ENCODE measurements at places on chromosomes 5 and 9.

- DNase-seq, result no peak
These were observed 173.0 kb upstream of the FBXL7 start for GRCh38 chr5:15326932-15327331.

DNA sequence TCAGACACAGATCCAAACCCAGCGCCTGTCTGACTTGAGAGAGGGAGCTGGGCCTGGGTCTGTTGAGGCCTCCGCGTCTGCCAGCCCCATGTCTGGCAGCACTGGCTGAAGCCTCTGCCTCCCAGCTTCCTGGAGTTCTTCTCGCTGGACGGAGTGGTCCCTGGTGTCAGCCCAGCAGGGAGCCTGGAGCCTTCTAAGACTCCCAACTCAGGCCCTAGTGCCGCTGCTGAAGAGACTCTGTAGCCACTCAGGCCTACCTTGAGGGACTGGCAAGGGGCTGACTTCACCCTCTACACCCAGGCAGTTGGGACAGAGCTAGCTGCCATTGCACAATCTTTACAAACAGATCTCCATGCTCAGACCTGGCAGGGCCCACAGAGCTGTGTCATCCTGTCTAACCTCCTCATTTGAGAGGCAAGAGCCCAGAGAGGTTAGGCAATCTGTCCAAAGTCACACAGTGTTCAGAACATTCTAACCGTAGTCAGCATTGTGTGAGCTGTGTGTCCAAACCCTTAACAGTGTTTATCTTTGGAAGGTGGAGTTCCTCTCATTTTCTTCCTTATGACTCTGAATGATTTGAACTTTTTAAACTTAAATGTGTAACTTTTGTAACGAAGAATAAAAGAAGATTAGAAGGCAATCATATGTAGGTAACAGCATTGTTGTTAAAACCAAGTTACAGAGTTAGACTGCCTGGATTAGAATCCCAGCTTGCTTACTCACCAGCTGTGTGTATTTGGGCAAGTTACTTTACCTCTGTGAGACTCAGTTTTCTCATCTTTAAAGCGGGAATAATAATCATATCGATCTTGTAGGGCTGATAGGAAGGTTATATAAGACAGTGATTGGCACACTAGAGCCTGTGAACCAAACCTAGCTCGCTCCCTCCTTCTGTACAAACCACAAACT, 4.6 kb upstream of the DUSP1 start:
- DNase-seq, result no peak

- no peak for DNase-seq
These were observed 587.9 kb downstream of the MTRR start for GRCh38 chr5:8456846-8457186.

GRCh38 chr5:32160228-32160627, 13.9 kb downstream of the GOLPH3 start:
- DNase-seq, result no peak

- no peak for DNase-seq
These were observed 623.1 kb downstream of the BNC2 start for GRCh38 chr9:16247188-16247875.

DNA sequence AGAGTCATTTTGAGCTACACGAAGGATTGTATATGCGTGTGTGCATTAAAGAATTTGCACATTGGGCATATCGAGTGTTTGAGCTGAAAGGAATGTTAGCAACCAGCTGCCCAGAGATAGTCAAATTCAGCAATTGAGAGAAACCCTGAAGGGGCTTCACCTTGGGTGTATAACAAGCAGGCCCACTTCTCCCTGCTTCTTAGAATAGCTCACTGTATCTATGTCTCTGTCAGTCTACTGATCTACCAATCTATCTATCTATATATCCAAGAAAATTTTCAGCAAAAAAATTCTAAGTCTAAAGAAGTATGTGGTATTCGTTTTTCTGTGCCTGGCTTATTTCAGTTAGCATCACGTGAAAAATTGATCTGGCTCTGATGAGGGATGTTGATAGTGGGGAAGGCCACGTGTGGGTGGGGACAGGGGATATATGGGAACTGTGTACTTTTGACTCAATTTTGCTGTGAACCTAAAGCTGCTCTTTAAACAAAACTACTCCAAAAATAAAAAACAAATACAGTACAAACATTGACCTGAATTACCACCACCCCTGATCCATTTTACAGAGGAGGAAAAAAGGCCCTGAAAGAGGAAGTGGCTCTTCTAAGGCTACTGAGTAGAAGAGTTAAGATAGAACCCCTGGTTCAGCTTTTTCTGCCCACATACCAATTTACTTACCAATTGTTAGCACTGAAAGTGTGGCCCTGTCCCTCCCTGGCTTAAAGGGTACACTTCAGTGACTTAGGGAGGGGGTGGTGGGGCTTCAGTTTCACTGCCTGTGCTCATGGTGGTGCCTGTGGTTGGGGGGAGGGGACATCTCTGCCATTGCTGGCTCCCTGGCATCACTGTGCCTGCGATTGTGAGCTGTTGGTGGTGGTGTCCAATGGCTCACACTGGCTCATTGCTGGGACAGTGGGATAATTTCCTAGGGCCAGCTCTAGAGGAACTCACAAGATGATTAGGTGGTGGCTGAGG, 141.8 kb downstream of the DOCK2 start:
- DNase-seq, result no peak

DNA sequence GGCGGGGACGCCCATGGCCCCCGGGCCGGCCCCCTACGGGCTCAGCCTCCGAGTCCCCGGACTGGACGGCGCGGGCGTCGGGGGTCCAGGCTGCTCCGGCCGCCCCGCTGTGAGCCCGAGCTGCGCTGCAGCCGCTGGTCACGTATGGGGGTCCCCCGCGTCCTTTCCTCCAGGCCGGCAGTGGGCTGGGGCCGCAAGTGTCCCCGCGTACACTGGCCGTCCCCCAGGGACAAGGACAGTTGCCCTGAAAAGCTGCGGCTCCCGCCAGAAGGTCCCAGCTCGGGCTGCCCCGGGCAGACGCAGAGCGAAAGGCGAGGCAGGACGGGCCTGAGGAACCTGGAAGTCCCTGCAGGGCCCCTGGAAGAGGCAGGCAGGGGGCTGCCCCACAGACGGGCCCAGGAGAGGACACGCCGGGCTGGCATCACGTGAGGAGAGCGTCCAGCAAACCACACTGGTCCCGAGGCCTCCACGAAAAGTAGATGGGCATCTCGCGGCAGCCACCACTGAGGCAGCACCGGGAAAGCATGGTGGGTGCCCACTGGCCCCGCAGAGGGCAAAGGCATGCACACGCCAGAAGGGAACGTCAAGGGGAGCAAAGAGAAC, 3.3 kb upstream of the NKD2 start:
- no peak for DNase-seq

GRCh38 chr9:79946712-79947111, 374.9 kb downstream of the TLE4 start:
- no peak for DNase-seq

DNA sequence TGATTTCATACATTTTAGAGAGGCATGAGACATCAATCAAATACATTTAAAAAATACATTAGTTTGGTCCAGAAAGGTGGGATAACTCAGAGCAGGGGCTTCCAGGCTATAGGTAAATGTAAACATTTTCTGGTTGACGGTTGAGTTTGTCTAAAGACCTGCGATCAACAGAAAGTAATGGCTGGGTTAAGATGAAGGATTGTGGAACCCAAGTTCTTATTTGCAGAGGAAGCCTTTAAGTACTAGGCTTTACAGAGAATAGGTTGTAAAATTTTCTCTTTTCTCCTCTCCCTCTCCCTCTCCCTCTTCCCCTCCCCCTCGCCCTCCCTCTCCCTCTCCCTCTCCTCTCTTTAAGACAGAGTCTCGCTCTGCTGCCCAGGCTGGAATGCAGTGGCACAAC, 50.8 kb downstream of the PTTG1 start:
- no peak for DNase-seq

- DNase-seq, result no peak
These were observed 8.2 kb upstream of the NIPAL4 start for GRCh38 chr5:157451806-157452205.

DNA sequence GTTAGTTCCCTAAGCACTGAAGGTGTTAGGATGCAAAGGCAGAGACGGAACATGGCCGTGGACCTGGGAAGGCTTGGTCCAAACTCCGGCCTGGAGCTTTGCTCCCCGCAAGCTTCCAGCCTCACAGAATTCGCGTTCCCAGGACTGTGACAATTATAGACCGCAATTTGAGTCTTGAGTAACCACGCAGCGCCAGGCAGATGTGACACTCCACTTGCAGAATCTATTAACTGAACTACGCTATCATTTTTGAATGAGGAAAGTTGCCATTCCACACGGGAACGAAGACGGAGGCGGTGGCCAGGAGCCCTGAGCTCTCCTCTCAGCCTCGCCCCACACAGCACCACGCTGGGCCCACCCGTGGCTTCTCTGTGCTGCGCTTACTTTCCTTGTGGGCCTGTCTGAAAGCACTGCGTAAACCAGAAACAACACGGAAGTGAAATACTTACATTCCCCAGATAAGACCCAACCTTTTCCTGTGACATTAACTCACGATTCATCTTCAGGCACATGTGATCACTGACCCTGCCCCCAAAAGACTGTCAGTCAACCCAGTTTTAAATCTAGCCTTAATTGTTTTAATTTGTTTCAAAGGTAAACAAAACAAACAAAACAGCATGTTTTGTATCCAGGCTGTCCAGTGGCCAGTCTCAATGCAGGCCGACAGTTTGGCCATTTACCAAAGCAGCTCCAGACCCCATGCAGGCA, 16.1 kb upstream of the COL5A1 start:
- no peak for DNase-seq

DNA sequence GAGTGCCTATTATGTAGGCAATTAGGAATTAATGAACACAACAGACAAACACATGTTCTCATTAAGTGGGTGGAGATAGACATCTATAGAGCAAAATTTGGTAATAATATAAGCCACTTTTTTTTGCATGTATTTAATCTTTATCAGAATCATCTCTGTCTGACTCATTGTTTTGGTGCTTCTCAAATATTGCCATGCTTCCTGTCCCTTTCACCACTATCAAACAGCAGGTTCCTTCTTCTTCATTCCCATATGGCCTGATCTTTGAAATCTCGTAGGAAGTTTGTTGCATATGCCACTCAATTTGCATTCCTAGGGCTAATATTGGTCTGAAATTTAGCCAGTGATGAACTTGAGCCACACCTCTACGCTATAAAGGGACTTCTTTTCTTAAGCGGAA, 128.9 kb upstream of the SPEF2 start:
- DNase-seq, result no peak

DNA sequence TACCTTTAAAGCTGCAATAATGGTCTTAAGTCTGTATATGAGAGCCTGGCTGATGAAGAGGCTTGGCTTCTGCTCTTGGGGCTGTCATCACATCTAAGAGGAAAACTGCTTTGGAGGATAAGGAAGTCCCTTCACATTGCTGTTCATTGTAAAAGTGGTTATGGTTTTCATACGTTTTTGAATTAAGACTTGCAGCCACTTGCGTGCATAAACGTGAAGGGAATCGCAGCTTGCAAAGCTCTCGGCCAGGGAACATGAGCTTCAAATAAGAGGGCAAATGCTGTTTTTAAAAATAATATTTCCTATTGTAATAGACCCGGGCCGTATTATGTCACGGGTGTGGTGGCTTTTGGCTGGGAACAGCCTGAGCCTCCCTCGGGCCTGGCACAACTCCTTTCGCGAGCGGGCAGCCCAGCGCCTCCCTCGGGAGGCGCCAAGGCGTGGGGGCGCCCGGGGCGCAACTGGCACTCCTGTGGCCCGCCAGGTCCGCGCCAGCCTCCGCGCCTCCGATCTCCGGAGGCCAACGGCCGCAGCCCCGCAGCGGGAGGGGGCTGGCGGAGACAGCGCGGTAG, 538 bp upstream of the ARHGEF28 start:
- no peak for DNase-seq

- no peak for DNase-seq
These were observed 3.3 kb downstream of the ACSL6 start for GRCh38 chr5:132008163-132008473.

DNA sequence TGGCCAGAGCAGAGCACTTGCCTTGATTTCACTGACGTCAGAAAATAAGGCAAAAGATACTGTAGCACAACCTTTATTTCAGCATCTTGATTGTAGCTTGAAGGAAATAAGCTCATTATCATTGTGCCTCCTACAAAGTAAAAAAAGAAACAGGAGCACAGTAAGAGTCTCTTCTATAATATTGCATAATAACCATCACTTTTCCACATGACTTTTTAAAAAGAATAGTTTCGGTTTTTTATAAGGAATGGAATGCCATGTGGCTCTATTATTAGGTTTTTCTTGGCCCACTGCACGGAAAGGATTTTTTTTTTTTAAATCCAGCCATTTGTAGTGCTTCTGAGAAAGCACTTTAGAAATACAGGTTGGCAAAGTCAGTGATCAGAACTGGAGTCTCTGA, 655.3 kb downstream of the LRRC70 start:
- DNase-seq, result no peak

GRCh38 chr5:68261569-68262065, 46.1 kb downstream of the PIK3R1 start:
- DNase-seq, result no peak

DNA sequence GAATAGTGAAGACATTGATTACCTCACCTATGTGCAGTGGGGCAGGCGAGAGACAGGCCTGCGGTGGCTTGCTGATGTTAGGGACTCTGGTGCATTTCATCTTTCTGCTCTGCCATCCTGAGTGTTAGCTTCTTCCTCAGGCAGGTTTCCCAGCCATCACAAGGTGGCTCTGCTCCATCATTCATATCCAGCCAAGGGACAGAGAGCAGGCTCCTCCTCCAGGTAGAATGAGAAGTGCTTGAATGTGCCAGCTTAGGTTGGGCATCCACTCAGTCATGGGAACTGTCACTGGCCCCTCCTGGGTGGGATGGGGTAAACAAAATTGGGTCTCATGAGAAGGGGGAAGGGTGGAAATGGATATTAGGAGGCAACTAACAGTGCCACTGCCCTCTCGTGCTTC, 24.8 kb downstream of the GPR107 start:
- no peak for DNase-seq

Data from NCI-H2029 treated with DMSO at 0.1 percent for 48 hours (cell line).